ENCODE measurements at places on chromosomes 5 and 9. TPM values are rescaled to one million over a fixed set of nuclear protein-coding genes. Genes with fewer than 3 reads are reported as not detected.

- no peaks in the 10 kb centered on the region for H3K36me3 ChIP-seq
- no peak for DNase-seq
- no peak overlapping the region for H3K27ac ChIP-seq
- no peaks in the 10 kb centered on the region for H3K27me3 ChIP-seq
- peaks cover 49% of the 10 kb centered on the region for H3K4me1 ChIP-seq
Measured at GRCh38 chr5:159907689-159908590, 8.3 kb upstream of the ADRA1B start.

GRCh38 chr5:102753889-102754766, 977 bp upstream of the PAM start:
- peaks cover 17% of the 10 kb centered on the region for H3K4me1 ChIP-seq
- peak overlapping the region; percentile 93 for H3K4me3 ChIP-seq
- H3K27me3 ChIP-seq, result no peaks in the 10 kb centered on the region

The NUDCD2 gene
- total RNA-seq, result 4.9 TPM

DNA sequence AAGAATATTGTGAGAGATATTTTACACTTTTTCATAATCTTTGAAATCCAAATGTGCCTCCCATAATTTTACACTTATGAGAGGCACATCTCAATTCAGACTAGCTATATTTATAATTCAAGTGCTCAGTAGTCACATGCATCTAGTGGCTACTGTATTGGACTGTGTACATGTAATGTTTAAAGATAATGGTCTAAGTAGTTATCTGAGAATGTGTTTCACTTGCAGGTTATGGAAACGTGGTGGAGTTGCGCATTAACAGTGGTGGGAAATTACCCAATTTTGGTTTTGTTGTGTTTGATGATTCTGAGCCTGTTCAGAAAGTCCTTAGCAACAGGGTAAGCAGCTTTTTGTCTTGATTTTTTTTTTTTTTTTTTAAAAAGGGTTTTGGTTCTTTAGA, 28.8 kb downstream of the G3BP1 start:
- no peak overlapping the region for H3K27ac ChIP-seq
- no peak for DNase-seq
- H3K36me3 ChIP-seq, result peaks cover 74% of the 10 kb centered on the region
- H3K4me1 ChIP-seq, result peaks cover 25% of the 10 kb centered on the region

- H3K4me3 ChIP-seq, result no peak overlapping the region
- H3K27me3 ChIP-seq, result no peaks in the 10 kb centered on the region
- DNase-seq, result no peak
- peaks cover 28% of the 10 kb centered on the region for H3K36me3 ChIP-seq
- no peaks in the 10 kb centered on the region for H3K4me1 ChIP-seq
Measured at GRCh38 chr5:178215280-178216002, 11.1 kb downstream of the HNRNPAB start.

GRCh38 chr9:108551030-108551841, 304.6 kb downstream of the ACTL7B start:
- H3K4me1 ChIP-seq, result peaks cover 28% of the 10 kb centered on the region
- peak overlapping the region; percentile 69 for H3K27ac ChIP-seq
- peak; percentile 94 for DNase-seq
- H3K4me3 ChIP-seq, result peak overlapping the region; percentile 61

- no peak overlapping the region for H3K4me3 ChIP-seq
- H3K36me3 ChIP-seq, result peaks cover 22% of the 10 kb centered on the region
- H3K4me1 ChIP-seq, result no peaks in the 10 kb centered on the region
- no peak for DNase-seq
- no peaks in the 10 kb centered on the region for H3K27me3 ChIP-seq
Measured at GRCh38 chr9:100190339-100190738, 91.3 kb downstream of the INVS start.

The PJA2 gene
- 95.3 TPM for total RNA-seq

DNA sequence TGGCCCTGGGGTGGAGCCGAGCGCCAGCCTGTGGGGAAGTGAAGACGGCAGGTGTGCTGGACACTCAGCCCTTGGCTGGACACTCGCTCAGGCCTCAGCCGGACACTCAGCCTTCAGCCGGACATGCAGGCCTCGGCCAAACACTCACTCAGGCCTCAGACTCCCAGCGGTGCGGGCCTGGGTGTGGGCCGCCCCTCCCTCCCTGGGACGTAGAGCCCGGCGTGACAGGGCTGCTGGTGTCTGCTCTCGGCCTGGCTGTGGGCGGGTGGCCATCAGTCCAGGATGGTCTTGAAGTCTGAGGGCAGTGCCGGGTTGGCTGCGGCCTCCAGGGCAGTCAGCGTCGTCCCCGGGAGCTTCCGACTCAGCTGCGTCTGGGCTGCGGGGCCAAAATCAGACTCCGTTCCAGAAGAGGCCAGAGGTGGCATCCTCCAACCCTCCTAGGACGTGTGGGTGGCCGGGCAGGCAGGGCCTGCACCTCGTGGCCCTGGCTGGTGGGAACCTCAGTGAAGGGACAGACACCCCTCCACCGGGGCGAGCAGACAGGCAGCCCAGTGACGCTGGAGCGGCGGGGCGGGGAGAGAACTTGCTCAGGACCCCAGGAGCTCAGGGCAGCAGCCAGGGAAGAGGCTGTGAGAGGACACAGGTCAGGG, 28.4 kb downstream of the SLC6A18 start:
- no peaks in the 10 kb centered on the region for H3K36me3 ChIP-seq
- no peaks in the 10 kb centered on the region for H3K4me1 ChIP-seq
- no peak overlapping the region for H3K27ac ChIP-seq

The SV2C gene
- not detected for total RNA-seq

The ACTBL2 gene
- total RNA-seq, result 0.11 TPM

The SLC36A2 gene
- not detected for total RNA-seq

- peak overlapping the region; percentile 71 for H3K4me3 ChIP-seq
- peak; percentile 35 for DNase-seq
- H3K27me3 ChIP-seq, result no peaks in the 10 kb centered on the region
- no peaks in the 10 kb centered on the region for H3K36me3 ChIP-seq
- H3K4me1 ChIP-seq, result no peaks in the 10 kb centered on the region
Measured at GRCh38 chr9:63817622-63818518, 1467.1 kb downstream of the FOXD4L5 start.

GRCh38 chr9:28922891-28923290, 1349.6 kb upstream of the C9orf72 start:
- no peak overlapping the region for H3K27ac ChIP-seq
- no peak for DNase-seq
- no peaks in the 10 kb centered on the region for H3K27me3 ChIP-seq
- H3K4me1 ChIP-seq, result no peaks in the 10 kb centered on the region
- no peaks in the 10 kb centered on the region for H3K36me3 ChIP-seq
- no peak overlapping the region for H3K4me3 ChIP-seq

- H3K27me3 ChIP-seq, result no peaks in the 10 kb centered on the region
- peaks cover 53% of the 10 kb centered on the region for H3K36me3 ChIP-seq
- H3K27ac ChIP-seq, result no peak overlapping the region
- no peak for DNase-seq
- no peak overlapping the region for H3K4me3 ChIP-seq
Measured at GRCh38 chr5:36181774-36182173, 29.9 kb downstream of the SKP2 start.

DNA sequence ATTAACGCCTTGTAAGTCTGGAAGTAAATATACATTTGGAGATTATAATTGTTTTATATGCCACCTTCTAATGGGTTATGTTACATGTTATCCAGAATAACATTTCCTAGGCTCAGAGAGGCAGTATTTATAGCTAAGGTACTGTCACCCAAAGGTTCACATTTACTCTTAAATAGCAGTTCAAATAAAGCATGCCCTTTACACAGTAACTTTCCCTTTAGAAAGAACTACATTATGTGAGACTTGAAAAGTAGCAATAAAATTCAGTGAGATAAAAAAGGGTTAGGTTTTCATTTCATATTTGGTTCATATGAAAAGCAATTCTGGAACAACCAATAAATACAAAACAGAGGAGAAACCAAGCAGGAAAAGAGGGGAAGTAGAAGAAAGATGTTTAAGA, 35.1 kb downstream of the SKIC3 start:
- no peak overlapping the region for H3K4me3 ChIP-seq
- no peaks in the 10 kb centered on the region for H3K4me1 ChIP-seq
- H3K27me3 ChIP-seq, result no peaks in the 10 kb centered on the region
- H3K27ac ChIP-seq, result no peak overlapping the region

DNA sequence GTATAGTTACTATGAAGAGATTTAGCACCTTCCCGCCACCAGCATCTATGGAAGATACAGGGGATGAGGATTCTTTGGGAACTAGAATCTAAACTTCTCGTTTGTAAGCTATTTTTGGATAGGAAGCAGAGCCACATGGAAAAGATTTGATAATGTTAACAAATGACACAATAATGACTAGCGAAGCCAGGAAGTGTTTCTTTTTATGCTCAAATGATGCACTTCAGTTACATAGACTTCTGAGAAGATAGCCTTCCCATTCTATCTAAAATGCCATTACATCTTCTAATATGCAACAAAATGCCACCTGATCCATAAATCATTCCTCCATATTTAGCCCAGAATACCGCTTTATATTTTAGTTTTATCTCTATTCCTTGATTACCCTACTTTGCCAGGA, 17.0 kb upstream of the TNC start:
- DNase-seq, result peak; percentile 68
- peak overlapping the region; percentile 82 for H3K27ac ChIP-seq
- H3K4me3 ChIP-seq, result no peak overlapping the region
- H3K4me1 ChIP-seq, result peaks cover 37% of the 10 kb centered on the region
- no peaks in the 10 kb centered on the region for H3K27me3 ChIP-seq

The ALDH1A1 gene
- total RNA-seq, result not detected

GRCh38 chr9:33445389-33446239, 1.8 kb downstream of the AQP3 start:
- H3K4me1 ChIP-seq, result peaks cover 6% of the 10 kb centered on the region
- H3K4me3 ChIP-seq, result no peak overlapping the region
- no peak for DNase-seq
- H3K27me3 ChIP-seq, result no peaks in the 10 kb centered on the region

GRCh38 chr9:69637817-69638200, 34.4 kb downstream of the APBA1 start:
- H3K4me3 ChIP-seq, result no peak overlapping the region
- H3K27me3 ChIP-seq, result no peaks in the 10 kb centered on the region
- peak overlapping the region; percentile 26 for H3K27ac ChIP-seq
- peak; percentile 85 for DNase-seq

The ANKRD33B gene
- total RNA-seq, result 1.5 TPM

Data from GM23248 (cell line).